Left ventricle myocardium inferior (tissue), 1 donor: ENCODE measurements at places on chromosomes 7 and 10. TPM values are rescaled to one million over a fixed set of nuclear protein-coding genes. Genes with fewer than 3 reads are reported as not detected.

The ABCB1 gene
- 1.0 TPM for total RNA-seq

The AUTS2 gene
- 10.5 TPM for total RNA-seq

- DNase-seq = no peak
Measured at GRCh38 chr7:26667514-26668133, 196.8 kb downstream of the SKAP2 start.

GRCh38 chr10:29263506-29263905 is 25.4 kb upstream of the LYZL1 start:
- DNase-seq = no peak

GRCh38 chr10:70598857-70599295 is 3.7 kb downstream of the PRF1 start:
- no peak for DNase-seq

DNA sequence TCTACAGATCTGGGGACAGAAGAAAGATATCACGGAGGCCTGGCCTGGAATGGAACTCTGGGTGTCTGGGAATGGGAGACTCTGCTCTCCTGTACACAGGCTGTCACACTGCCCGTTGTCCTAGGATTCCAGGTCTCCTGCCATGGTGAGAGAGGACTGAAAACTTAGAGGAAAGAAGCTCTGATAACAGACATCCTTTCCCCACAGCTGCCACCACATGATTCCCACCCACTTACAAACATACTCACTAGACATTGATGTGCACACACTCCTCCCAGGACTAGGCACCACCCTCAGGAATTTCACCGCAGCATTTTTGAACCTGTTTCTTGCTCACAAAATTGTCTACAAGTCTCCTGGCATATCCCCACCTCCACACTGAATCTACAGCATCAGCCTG is 5.7 kb downstream of the ZNF92 start:
- DNase-seq = no peak

GRCh38 chr10:84829131-84829530 is 500.7 kb downstream of the CCSER2 start:
- no peak for DNase-seq

- DNase-seq = no peak
Measured at GRCh38 chr7:125567686-125568085, 638.1 kb upstream of the POT1 start.
